ENCODE measurements at places on chromosomes 13 and 19.

DNA sequence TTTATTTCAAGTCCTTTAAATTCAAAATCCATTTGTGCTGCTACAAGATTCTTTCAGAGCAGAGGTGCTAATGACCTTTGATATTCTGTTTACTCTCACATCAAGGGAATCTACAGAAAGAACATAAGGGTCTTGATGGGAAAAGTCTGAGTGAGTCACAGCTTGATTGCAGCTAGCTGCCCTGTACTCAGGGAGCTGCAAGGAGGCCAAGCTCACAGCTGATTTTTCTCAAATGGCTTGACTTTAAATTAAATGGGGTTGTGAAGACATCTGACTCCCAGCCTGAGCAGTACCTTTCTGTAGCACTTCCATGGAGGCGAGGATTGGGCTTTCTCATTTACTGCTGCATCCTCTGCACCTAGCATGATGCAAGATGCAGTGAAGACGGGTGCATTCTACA lies 62.5 kb downstream of the RAP2A start:
- DNase-seq: no peak

- DNase-seq: no peak
Measured at GRCh38 chr13:60044321-60044720, 119.4 kb downstream of the DIAPH3 start.

GRCh38 chr13:45885194-45885593 lies 33.6 kb upstream of the SIAH3 start:
- DNase-seq: no peak

- DNase-seq: no peak
Measured at GRCh38 chr19:18093439-18094161, 4.0 kb upstream of the MAST3 start.

GRCh38 chr13:110657196-110657595 lies 41.9 kb downstream of the NAXD start:
- DNase-seq: no peak

GRCh38 chr13:108528303-108528702 lies 101.1 kb upstream of the MYO16 start:
- DNase-seq: no peak

GRCh38 chr13:29799041-29799440 lies 51.4 kb downstream of the UBL3 start:
- no peak for DNase-seq

GRCh38 chr19:35114353-35115176 lies 1.1 kb upstream of the FXYD3 start:
- peak; percentile 51 for DNase-seq

DNA sequence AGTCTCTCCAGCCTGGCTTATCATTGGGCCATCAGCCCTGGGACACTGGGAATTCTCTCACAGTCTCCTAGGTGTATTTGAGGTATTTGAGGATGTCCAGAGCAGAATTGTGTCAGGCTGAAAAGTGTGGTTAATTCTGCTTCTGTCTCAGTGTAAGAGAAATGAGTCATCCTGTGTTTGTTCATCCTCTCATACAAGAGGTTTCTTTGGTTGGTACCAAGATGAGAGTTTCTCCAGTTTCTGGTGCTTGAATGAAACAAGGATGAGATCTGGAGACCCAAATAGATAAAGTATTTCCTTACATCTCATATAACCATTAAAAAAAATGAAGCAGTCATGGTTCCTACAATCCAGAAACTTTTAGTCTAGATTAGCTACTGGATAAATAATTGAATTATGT lies 7.7 kb downstream of the ZNF253 start:
- DNase-seq: no peak

GRCh38 chr13:24747248-24748060 lies 16.5 kb upstream of the RNF17 start:
- DNase-seq: no peak

- DNase-seq: no peak
Measured at GRCh38 chr19:57651654-57651996, 17.1 kb upstream of the ZSCAN4 start.

- DNase-seq: no peak
Measured at GRCh38 chr13:66313413-66313812, 916.7 kb downstream of the PCDH9 start.

DNA sequence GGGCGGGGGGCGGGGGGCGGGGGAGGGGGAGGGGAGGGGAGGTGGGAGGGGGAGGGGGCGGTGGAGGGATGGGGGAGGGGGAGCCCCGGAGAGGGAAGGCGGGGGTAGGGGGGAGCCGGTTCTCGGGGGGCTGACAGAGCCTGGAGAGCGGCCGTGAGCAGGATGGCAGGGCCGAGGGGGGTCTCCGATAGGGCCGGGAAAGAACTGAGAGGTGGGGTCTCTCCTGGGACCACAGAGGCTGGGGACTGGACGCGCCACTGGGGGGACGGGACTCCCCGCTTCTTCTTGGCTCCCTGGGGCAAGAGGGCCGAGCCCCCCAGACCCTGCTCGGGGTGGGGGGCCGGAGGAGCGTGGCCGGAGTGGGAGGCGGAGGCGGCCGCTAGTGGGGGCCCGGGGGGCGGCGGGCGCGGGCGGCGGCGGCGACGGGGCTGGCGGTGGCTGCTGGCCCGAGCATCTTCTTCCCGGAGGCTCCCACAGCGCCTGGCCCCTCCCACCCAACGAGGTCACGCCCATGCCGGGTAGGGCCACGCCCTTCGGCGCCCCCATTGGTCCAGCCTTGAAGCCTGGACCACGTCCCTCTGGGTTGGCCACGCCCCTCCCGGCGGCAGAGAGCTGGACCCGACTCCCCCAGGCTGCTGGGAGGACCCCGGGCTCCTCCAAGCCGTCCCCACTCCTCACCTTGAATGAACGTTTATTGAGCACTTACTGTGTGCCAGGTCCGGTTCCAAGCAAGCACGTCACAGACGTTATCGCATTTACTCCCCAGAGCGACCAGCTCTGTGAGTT lies at the start of gene NOVA2:
TSS of gene NOVA2 (minus strand) at position 313 of the 786 bp plus-strand sequence. CDS start 514 bp downstream, outside the sequence.
- peak; percentile 33 for DNase-seq

DNA sequence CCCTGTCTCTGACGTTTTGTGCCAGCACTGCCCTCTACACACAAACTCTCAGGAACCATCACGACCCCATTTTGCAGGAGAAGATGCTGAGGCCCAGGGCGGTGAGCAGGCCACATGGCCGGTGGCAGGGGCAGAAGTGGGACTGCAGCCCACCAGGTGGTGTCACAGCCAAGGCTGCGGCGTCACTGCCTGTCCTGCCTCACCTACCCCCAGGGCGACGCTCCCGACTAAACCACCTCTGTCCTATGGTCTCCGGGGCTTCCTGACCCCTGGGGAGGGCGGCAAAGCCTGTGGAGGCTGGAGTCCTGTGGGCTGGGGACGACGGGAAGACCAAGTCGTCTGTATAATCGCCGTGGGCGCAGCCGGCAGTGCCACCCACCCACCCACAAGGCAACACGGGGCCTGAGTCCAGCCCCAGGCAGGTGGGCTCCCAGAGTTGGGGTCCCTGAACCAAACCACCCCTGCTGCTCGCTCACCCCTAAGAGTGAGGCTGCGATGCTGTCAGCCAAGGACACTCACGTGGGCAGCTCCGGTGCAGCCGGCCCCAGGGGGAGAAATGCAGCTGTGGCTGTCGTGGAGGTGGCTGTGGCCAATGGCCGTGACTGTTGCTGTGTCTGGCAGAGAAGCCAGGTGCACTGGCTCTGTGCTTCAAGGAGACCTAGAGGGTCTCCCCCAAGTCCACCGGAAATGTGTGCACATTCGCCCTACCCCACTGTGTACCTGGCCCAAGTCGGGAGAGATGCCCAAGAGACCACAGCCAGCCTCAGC lies 29.7 kb downstream of the RASA3 start:
- no peak for DNase-seq

GRCh38 chr19:35167251-35168119 lies 12.9 kb downstream of the FXYD5 start:
- no peak for DNase-seq

- DNase-seq: no peak
Measured at GRCh38 chr19:52190487-52191293, 838 bp downstream of the PPP2R1A start.

GRCh38 chr13:97124915-97125809 lies 97.0 kb upstream of the MBNL2 start:
- peak; percentile 47 for DNase-seq

DNA sequence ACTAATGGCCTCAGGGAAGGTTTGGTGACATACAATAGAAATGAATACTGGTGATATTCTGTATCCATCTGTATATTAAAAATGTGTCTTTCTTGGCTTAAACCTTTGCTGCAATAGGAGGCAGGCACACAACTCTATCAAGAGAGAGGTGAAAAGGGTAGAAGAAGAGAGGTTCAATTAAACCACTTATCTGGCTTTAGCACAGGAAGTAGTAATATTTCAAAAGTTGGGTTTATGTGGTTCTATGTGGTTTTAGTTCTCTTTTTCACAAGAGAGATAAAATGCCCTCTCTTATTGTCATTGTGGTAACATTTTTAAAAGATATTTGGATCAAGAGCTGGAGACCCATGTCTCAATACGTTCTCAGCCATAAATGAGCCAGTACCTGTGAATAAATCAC lies 146.2 kb upstream of the FNDC3A start:
- DNase-seq: no peak

DNA sequence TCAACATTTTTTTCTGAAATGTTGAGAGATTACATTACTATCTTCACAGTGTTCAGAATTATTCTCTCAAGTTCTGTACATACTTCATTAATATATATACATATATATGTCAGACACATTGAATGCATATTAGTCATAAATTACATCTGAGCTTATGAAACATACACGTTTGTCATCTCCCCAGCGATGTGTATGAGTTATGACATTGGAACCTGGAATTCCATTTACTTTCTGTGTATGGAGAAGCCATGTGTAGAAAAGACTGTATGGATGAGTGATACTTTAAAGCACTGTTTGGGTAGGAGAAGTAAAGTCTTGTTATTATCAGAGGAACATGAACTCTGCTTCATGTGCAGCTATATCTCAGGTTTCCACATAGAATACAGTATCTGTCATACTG lies 167.2 kb downstream of the FGF14 start:
- DNase-seq: no peak

GRCh38 chr13:60433505-60433904 lies 36.5 kb downstream of the TDRD3 start:
- no peak for DNase-seq

DNA sequence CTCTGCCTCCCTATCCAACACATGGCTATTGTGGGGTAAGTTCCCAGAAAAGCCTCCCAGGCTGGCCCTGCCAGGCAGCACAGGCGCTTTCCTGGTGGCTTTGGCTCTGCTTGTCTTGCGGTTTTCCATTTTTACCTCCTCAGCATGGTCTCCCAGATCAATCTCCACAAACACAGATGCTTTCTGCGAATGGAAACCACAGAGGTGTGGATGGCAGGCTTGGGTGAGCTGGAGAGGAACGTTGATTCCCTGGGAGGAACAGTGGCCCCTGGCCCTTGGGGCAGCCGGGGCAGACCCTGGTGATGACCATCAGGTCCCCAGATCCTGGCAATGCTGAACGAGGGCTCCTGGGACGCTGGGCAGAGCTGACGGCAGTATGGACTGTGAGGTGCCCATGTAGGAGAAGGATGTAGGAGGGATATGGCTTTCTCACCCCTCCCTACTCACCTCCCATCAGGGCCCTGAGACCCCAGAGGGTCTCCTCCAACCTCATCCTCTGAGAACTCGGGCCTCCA lies 6.6 kb downstream of the C13orf46 start:
- DNase-seq: no peak

GRCh38 chr13:46745706-46746105 lies 51.3 kb downstream of the ESD start:
- DNase-seq: no peak

- DNase-seq: no peak
Measured at GRCh38 chr13:31009166-31009565, 76.7 kb downstream of the TEX26 start.

DNA sequence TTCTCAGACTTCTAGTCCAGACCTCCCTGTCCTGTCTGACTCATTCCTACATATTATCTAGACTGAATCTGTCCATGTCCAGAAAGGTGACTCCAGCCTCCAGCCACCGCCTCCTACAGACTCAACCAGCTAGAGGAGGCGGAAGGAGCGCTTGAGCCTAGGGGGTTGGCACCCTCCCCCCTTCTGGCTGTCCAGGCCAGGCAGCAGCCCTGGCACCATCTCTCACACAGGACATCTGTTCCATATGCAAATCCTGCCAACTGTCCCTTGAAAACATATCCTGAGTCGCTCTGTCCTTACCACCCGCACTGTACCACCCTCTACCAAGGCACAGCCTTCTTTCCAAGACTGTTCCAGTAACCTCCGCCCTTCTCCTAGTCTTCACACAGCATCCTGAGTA lies 150.7 kb upstream of the WASF3 start:
- no peak for DNase-seq

DNA sequence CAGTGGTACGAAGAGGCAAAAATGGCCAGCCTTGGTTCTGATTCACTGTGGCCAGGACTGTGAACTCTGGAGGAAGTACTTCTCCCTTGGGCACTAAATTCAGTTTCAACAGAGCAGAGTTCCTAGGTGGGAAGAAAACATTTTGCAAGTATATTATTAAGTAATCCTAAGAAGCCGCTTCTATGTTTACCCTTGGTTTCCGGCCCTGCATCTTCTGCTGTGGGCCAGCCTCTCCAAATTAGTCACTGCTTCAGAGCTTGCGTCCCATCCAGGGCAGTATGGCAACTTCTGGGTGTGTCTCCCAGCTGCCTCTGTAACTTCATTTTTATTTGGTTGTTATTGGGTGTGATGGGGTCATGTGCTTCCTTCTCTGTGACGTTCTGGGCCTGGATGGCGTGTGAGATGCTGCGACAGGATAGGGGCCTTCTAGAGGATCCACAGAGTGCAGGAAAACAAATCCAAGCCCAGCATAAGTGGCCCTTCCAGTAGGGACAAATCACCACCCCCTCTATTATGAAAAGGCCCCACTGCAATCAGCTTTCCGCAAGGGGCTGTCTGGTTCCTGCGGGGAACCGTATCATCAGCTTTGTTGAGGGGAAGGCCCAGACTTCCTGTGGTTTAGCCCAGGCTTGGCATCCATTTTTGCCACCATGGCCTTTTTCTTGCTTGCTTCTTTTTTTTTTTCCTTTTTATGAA lies 55.1 kb upstream of the C1QTNF9 start:
- DNase-seq: no peak

- no peak for DNase-seq
Measured at GRCh38 chr19:11141937-11142527, 13.6 kb downstream of the SPC24 start.

DNA sequence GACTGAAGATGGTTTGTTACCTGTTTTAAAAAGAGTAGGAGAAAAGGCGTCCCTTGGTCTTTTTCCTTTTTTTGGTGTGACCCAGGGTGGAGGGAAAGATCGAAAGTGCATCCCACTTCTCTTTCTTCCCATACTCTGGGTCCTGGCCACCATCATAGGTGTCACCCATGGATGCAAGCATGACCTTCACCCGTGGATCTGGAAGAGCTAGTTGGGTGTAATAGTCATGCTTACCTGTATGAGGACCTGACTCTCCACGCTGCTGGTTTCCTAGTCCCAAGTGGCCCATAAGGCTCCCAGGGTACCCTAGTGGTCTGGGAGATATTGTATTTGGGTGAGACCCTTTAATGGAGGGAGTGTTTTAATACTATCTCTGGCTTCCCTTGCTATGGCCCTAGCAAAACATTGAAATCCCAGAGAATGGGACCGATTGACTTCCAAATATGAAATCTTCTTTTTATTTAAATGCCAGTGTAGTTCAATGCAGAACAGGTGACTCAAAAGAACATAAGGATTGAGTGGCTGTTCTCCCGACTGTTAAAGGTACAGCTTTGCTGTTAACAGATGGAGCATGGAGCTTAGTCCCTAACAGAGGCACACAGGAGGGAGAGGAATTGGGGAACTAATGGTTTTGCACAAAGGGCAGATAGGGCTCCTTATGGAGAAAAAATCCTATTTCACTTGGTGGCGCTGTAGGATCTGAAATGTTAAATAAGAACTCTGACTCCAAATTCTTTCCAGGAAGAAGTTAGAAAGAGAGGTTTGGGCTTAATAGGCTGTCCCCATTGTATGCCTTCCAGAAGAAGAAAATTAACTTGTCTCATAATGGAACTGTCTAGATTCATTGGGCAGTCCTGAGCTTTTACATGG lies 7.0 kb upstream of the ZNF550 start:
- DNase-seq: no peak

- DNase-seq: no peak
Measured at GRCh38 chr13:79398127-79398526, 7.9 kb downstream of the RBM26 start.
